ENCODE measurements at places on chromosomes 5 and 9. TPM values are rescaled to one million over a fixed set of nuclear protein-coding genes. Genes with fewer than 3 reads are reported as not detected.
A peak's percentile ranks its signal among the peaks of the same experiment; 100 is the strongest.

DNA sequence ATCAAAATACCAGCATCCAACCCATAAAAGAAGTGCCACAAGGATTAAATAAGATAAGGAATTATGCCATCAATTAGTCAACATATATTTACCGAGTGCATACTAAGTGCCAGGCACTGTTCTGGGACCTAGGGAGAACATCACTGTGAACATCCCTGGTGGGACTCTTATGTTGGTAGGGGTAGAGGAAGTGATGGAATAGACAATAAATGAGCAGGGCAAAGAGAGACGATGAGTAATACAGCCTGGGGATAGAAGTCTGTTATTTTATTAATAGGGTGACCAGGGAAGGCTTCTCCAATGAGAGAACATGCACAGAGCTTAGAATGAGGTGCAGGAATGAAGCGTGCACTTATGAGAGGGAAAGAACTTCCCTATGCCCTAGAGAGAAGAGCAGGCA lies 47.4 kb upstream of the VLDLR start:
- H3K4me1 ChIP-seq: peaks cover 9% of the 10 kb centered on the region
- no peak overlapping the region for H3K27ac ChIP-seq
- H3K36me3 ChIP-seq: no peaks in the 10 kb centered on the region
- no peaks in the 10 kb centered on the region for H3K27me3 ChIP-seq

The ANKRD55 gene
- 1.2 TPM for total RNA-seq

DNA sequence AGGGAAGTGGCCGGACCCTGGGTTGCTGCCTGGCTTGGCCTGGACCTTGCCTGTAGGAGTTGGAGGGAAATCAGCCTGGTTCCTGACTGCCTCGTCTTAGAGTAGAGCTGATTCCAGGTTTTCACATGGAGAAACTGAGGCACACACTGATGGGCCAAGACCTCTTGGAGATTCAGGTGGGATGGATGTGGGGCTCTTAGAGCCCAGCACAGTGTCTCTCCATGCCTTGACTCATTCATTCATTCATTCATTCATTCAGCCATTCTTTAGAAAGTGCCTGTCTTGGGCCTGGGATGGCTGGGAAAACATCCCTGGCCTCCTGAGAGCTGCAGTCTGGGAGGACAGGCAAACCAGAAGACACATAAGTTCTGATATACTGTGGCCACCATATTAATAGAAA lies 2.2 kb downstream of the LRRC8A start:
- no peak for DNase-seq
- no peaks in the 10 kb centered on the region for H3K36me3 ChIP-seq

GRCh38 chr5:172816925-172817562 lies 17.0 kb upstream of the ERGIC1 start:
- no peaks in the 10 kb centered on the region for H3K36me3 ChIP-seq
- no peaks in the 10 kb centered on the region for H3K4me1 ChIP-seq
- H3K4me3 ChIP-seq: no peak overlapping the region

DNA sequence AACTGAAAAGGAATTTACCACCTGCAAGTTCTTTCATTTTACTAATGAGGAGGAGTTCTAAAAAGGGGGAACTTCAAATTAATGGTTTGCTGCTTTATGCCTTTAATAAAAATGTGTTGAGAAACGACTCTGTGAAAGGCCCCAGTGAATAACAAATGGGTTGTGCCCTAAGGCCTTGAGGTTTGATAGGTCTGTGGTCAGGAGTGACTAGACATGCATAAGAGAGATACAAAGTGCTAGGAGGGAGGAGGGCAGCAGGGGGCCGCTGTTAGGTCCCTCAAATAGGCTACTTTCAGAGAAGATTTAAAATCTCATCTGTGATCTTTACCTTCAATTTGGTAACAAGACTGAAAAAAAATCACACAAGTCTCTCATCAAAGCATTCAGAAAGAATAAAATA lies 58.3 kb downstream of the FAM81B start:
- H3K27me3 ChIP-seq: no peaks in the 10 kb centered on the region
- no peaks in the 10 kb centered on the region for H3K36me3 ChIP-seq
- H3K4me3 ChIP-seq: no peak overlapping the region
- H3K4me1 ChIP-seq: no peaks in the 10 kb centered on the region
- DNase-seq: no peak
- H3K27ac ChIP-seq: no peak overlapping the region

- peak; percentile 50 for DNase-seq
- no peak overlapping the region for H3K4me3 ChIP-seq
- no peaks in the 10 kb centered on the region for H3K27me3 ChIP-seq
These were observed 3.2 kb downstream of the RBM18 start for GRCh38 chr9:122261469-122261881.

GRCh38 chr9:133778336-133779013 lies 40.3 kb upstream of the SARDH start:
- no peaks in the 10 kb centered on the region for H3K27me3 ChIP-seq
- H3K4me1 ChIP-seq: no peaks in the 10 kb centered on the region
- H3K27ac ChIP-seq: no peak overlapping the region
- peaks cover 24% of the 10 kb centered on the region for H3K36me3 ChIP-seq

- no peaks in the 10 kb centered on the region for H3K27me3 ChIP-seq
- H3K36me3 ChIP-seq: peaks cover 10% of the 10 kb centered on the region
- peaks cover 19% of the 10 kb centered on the region for H3K4me1 ChIP-seq
- DNase-seq: no peak
These were observed 97.1 kb downstream of the SLC44A1 start for GRCh38 chr9:105341434-105342146.

- no peak overlapping the region for H3K27ac ChIP-seq
- H3K4me3 ChIP-seq: no peak overlapping the region
- no peaks in the 10 kb centered on the region for H3K27me3 ChIP-seq
These were observed 193.8 kb downstream of the GADD45G start for GRCh38 chr9:89798547-89799120.

The ACTL7A gene
- total RNA-seq: not detected

GRCh38 chr9:90568667-90569066 lies 74.0 kb downstream of the DIRAS2 start:
- DNase-seq: no peak
- H3K36me3 ChIP-seq: no peaks in the 10 kb centered on the region
- H3K27ac ChIP-seq: no peak overlapping the region
- no peak overlapping the region for H3K4me3 ChIP-seq
- H3K27me3 ChIP-seq: no peaks in the 10 kb centered on the region

DNA sequence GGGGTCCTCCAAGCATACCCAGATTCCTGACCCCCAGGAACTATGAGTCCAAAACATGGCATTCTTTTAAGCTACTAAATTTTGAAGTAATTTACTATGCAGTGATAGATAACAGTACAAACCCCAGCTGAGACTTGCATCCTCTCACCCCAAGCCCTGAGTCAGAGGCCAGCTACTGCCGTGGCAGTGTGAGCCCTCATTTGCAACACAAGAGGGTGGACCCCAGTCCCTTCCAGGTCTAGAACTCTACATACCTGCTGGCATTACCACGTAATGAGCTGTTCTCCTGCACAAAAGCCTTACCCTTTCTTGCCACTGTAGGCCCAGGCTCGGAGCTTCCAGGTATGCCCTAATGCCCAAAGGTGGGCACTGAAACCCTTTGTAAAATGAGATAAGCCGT lies 108.6 kb upstream of the ERCC6L2 start:
- no peaks in the 10 kb centered on the region for H3K27me3 ChIP-seq
- DNase-seq: no peak
- H3K27ac ChIP-seq: no peak overlapping the region

The PRR7 gene
- total RNA-seq: 2.4 TPM

DNA sequence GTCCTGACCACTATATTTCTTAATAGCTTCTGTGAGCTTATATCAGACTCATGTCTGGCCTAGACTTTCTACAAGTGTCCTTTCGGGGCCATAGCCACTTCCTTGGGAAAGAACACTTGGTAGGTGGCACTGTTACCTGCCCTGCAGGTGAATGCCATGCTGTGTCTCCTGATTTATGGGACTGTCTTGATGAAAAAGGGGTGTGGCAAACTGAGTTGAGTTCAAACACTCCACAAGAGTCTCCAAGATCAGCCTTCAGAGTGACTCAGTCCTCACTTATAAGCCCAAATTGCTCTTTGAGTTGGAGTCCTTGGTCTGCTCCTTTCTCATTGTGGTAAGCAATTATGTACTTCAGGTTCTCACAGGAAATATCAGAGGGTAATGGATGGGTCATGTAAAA lies 9.9 kb upstream of the ANKHD1 start:
- no peaks in the 10 kb centered on the region for H3K27me3 ChIP-seq
- H3K4me1 ChIP-seq: peaks cover 6% of the 10 kb centered on the region
- H3K36me3 ChIP-seq: no peaks in the 10 kb centered on the region
- no peak overlapping the region for H3K27ac ChIP-seq

DNA sequence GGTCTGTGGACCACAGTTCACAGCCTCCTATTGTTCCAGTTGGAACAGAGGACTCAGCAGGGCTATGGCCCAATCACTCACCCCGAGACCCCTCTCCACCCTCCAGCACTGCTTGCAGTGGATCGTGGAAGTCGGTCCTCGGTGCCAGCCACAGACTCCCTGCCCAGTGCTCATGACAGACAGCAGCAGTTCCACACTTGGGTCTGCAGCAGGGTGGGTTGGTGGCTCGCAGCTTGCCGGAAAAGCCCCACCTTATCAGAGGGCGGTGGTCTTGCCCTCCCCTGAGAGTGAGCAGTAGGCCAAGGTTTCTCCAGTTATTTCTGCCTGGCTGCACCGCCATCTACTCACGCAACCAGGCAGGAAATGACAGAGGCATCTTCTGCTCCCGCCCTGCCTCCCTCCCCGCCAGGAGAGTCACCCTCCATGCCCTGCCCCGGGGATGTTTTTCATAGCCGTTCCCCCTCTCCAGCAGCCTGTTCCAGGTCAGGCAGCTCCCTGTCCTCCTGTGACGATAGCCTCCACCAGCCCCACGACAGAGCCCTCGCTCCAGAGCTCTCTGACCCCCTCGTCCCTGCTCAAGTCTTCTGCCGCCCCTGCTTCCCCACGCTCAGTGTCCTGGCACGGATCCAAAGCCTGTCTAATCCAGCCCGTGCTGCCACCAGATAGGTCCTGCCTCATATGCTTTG lies 34.5 kb downstream of the UNC5A start:
- no peaks in the 10 kb centered on the region for H3K36me3 ChIP-seq
- H3K27ac ChIP-seq: no peak overlapping the region
- H3K4me3 ChIP-seq: no peak overlapping the region
- H3K4me1 ChIP-seq: no peaks in the 10 kb centered on the region
- DNase-seq: no peak
- H3K27me3 ChIP-seq: no peaks in the 10 kb centered on the region

The PCDHGA11 gene
- total RNA-seq: 1.7 TPM

The DOCK2 gene
- 6.7 TPM for total RNA-seq

DNA sequence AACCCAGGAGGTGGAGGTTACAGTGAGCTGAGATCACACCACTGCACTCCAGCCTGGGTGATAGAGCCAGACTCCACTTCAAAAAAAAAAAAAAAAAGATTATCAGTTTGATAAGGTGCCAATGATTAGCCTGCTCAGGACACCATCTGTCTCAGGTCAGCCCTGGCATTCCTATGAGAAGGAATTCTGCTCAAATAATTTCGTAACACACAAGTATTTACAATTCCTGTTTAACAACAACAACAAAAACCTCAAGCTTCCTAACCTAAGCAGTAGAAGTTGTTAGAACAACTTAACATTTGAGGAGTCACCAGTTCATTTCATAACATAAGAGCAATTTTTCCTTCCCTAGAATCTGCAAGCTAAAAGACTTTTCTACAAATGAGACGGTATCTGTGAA lies 85.0 kb downstream of the LHFPL2 start:
- no peaks in the 10 kb centered on the region for H3K27me3 ChIP-seq
- no peak for DNase-seq
- no peak overlapping the region for H3K27ac ChIP-seq
- H3K36me3 ChIP-seq: no peaks in the 10 kb centered on the region
- no peaks in the 10 kb centered on the region for H3K4me1 ChIP-seq
- no peak overlapping the region for H3K4me3 ChIP-seq

DNA sequence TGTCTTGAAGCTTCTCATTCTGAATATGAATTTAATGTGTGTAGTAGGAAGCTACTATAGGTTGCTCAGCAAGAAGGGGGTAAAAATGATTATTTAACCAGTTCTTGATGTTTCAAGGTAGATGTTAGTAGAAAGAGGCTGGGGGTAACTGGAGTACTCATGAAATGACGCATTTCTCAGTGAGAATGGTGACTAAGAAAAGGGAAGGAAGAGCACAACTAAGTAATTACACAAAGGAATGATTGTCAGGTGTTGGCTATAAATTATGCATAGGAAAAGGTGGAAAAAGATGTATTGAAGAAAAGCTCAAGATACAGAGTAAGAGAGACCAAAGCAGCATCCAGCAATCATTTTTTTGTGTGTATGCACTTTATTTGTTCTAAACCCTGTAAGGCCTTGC lies 1.4 kb upstream of the PSIP1 start:
- H3K27me3 ChIP-seq: no peaks in the 10 kb centered on the region
- no peak for DNase-seq
- no peak overlapping the region for H3K27ac ChIP-seq
- H3K4me3 ChIP-seq: no peak overlapping the region

DNA sequence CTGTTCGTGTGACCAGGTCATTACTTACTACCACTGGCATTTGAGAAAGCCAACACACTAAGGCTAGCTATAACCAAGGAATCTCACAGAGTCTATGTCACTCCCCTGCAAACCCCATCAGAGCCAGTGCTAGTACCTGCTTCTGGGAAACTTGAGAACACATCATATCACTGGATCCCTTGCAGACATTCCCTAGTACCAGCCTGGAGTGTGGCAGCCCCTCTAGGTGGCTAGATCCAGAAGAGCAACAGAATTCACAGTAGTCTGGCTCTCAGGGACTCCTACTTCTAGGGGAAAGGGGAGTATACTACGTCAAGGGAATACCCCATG lies 73.8 kb upstream of the RUSC2 start:
- no peak overlapping the region for H3K4me3 ChIP-seq
- no peaks in the 10 kb centered on the region for H3K36me3 ChIP-seq
- H3K27ac ChIP-seq: no peak overlapping the region
- no peaks in the 10 kb centered on the region for H3K4me1 ChIP-seq
- no peak for DNase-seq

The XPA gene
- total RNA-seq: 5.4 TPM

DNA sequence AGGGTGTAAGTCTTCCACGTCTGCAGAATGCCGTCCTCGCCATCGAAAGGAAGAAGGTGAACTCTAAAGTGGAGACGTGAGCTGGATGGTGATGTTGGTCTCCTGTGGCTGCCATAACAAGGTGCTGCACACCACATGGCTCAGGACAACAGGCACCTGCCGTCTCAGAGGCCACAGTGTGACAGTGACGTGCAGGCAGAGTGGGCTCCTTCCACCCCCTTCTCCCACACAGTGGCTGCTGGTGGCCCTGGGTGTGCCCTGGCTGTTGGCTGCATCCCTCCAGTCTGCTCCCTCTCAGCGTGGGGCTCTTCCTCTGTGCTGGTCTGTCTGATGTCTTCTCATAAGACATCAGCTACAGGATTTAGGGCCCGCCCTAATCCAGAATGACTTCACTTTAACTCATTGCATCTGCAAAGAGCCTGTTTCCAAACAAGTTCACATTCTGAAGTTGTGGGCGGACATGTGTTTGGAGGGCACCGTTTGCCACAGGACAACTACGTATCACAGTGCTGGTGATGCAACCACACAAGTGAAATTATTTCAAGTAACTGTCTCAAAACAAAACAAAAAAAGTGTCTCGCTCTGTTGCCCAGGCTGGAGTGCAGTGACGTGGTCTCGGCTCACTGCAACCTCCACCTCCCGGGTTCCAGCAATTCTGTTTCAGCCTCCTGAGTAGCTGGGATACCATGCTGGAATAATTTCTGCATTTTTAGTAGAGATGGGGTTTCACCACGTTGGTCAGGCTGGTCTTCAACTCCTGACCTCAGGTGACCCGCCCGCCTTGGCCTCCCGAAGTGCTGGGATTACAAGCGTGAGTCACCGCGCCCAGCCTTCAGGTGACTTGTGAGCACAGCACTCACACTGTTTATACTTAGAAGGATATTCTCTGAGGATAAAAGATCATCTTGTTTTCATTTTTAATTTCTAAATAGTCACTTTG lies 31.2 kb upstream of the CLPTM1L start:
- peak; percentile 35 for DNase-seq
- H3K4me3 ChIP-seq: no peak overlapping the region

The UBE2QL1 gene
- 0.68 TPM for total RNA-seq
